ENCODE measurements at places on chromosomes 12 and 14.
A peak's percentile ranks its signal among the peaks of the same experiment; 100 is the strongest.

DNA sequence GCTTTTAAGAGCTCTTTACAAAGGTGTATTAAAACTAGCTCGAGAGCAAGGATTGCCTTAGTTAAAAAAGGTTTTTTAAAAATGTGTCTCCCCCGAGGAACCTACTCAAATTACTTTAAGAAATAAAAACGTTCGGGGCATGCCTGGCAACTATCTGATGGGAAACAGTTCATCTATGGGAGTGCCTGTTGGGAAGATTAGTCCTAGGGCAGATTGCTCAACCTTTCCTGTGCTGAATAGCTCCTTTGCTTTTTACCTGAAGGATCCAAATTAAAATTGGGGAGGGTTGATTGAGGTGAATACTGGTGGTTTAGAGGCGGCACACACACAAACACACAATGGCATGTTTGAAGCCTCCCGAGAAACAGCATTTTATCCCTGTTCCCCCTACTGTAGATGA lies 541.4 kb upstream of the ATP2B1 start:
- DNase-seq, result no peak

- DNase-seq, result no peak
Observed at GRCh38 chr12:80655751-80656150, 51.7 kb upstream of the MYF6 start.

DNA sequence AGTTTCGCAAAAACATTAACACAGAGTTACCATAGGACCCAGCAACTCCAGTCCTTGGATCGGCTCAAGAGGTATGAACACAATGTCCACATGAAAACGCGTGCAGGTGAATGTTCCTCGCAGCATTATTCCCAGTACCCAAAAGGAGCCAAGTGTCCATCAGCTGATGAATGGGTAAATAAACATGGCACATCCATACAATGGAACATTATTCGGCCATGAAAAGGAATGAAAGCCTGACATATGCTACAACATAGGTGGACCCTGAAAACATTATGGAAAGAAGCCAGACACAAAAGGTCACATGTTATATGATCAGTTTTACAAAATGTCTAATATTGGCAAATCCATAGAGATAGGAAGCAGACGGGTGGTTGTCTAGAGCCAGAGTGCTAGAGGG lies 9.1 kb downstream of the RILPL1 start:
- no peak for DNase-seq

- no peak for DNase-seq
Observed at GRCh38 chr12:96809522-96809921, 97.5 kb upstream of the NEDD1 start.

- DNase-seq, result no peak
Observed at GRCh38 chr12:131281016-131281415, 327.3 kb downstream of the ADGRD1 start.

GRCh38 chr14:75198291-75198933 lies 22.0 kb upstream of the TMED10 start:
- DNase-seq, result no peak

DNA sequence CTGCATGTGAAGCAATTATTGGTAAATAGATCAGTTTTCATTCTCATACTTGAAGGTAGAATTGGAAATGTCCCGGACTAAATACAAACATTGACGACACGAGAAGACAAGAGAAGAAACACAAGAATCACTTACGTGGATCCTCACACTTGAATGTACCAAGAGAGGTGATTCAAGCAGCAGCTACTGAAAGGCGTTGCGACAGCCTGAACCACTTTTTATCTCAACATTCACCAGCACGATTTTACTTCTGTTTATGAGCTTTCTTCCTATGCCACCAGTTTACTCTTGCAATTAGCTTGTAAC lies 3.6 kb upstream of the FZD10 start:
- DNase-seq, result no peak

DNA sequence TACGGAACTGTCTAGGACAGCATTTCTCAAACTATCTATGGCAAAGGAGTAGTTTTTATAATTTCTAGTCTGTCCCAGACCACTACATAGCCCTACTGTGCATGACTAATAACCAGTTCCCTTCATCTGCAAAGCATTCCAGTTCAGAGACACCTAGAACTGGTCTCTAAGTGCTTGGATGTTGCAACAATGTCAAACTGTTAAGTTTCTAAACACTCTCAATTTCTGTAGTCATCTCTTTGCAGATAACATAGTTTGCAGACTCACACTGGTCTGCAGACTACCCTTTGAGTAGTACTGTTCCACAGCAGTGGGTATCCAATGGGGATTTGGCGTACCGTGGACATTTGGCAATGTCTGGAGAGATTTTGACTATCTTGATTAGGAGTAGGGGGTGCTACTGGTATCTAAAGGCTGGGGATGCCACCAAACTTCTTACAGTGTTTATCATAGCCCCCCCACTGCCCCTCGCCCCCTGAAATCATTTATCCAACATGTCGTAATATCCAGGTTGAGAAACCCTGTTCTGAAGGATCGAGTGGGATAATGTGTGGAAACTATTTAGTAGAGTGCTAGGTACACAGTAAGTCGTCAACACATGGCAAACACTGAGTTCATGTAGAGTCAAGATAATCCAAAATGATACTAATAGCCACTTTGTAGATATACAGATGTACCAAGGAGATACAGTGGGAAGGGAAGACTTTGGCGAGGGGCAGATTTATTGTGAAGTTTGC lies 1.7 kb downstream of the C12orf76 start:
- no peak for DNase-seq

GRCh38 chr12:18290386-18290785 lies 29.1 kb downstream of the PIK3C2G start:
- DNase-seq, result no peak

GRCh38 chr12:13253966-13254760 lies 57.6 kb downstream of the EMP1 start:
- DNase-seq, result no peak

- DNase-seq, result no peak
Observed at GRCh38 chr14:104140463-104141331, 2.3 kb downstream of the KIF26A start.

- no peak for DNase-seq
Observed at GRCh38 chr14:31965071-31965734, 111.9 kb upstream of the ARHGAP5 start.

GRCh38 chr14:26377150-26377549 lies 220.7 kb downstream of the NOVA1 start:
- DNase-seq, result no peak

GRCh38 chr12:9143137-9143536 lies 27.4 kb upstream of the A2M start:
- DNase-seq, result no peak

- peak; percentile 41 for DNase-seq
Observed at GRCh38 chr12:116143909-116144308, 133.6 kb downstream of the MED13L start.

DNA sequence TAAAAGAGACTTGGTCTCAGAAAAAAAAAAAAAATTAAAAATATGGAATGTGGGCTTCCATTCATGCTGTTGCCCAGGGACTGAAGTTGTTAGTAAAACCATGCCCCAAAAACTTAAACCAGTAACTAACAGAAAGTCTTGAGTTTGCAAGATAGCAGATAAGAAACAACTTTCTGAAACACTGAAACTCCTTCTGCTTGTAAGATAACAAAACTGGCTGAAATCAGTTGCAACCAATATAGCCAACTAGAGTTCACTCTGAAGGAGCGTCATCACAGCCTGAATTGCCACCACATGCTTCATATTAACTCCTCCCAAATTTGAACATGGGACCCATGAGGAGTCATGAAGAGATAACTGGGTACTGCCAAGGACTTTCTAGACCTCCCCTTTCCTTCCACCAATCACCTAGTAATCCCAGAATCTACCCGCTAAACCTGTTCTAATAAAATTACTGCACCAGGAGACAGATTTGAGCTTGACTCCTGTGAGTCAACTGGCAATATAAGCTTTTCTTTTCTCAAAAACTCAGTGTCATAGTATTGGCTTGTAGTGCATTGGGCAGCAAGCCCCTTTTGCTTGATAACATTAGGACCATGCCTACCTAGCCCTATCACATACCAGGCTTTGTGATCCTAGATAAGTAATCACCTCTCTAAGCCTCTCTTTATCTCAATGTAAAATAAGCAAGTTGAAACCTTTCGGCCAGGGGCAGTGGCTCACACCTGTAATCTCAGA lies 53.6 kb downstream of the R3HDM2 start:
- no peak for DNase-seq

All from A172 (cell line).